NCI-H1436 (cell line): ENCODE measurements at places on chromosomes 1 and 21.

DNA sequence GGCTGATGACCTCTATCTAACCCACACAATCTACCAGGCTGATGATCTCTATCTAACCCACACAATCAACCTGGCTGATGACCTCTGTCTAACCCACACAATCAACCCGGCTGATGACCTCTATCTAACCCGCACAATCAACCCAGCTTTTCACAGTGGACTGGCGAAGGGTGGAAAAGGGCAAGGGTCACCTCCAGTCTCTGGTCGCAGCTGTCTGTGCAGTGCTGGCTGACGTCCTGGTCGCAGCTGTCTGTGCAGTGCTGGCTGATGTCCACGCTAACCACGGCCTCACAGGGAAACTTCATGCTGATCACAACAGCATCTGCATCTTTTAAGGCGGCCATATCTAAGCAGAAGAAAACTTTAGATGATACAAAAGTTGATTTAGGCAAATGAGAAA lies 12.2 kb upstream of the CCDC27 start:
- DNase-seq = no peak

DNA sequence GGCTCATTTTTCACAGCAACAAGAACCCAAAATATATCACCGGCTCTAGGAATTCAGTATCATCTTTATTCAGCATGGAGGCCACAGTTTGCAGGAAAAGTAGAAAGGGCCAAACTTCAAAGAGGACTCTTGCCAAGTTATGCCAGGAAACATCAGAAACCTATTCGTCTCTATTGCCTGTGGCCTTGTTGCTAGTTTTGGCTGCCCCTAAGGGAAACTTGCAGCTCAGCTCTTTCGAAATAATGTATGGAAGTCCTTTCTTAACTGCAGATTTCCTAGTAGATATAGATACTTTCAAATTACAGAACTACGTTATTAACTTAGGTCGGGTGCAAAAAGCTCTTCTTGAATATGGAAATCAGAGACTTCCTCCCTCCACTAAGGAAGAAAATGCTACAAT lies 4.2 kb upstream of the NENF start:
- no peak for DNase-seq

DNA sequence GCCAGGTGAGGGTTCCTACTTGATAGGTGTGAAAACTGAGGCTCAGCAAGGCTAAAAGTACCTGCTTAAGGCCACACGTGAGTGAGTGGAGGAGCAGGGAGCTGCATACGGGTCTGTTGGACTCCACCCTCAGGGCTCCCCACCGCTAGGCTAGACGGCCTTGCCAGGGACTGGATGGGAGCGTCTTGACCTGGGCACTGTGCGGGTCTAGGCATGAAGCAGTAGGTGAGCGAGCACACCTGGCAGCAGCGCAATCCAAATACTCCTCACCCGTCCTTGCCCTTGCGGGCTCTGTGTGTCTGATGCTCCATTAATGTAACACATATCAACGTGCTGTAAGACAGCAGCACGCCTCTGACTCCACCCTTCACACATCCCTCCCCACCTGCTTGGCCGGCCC lies 94.0 kb downstream of the LACTBL1 start:
- no peak for DNase-seq

DNA sequence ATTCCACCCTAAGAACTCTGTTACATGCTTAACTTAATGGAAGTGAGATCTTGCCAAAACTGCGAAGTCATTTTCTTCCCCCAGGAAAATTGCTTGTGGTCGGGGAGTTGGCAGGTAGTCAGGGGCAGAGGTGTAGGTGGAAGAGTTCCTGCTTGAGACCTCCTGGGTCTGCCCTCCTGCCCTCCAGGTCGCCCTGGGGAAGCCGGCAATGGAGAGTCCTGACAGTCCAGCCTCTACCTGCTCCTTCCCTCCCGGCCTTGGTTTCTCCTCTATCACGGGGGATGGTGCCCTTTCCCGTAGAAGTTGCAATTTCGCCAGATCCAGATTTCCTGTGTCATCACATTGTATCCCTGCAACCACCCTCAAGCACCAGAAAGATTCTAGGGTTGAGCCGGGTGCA lies 463.8 kb downstream of the MATN1 start:
- DNase-seq = no peak

GRCh38 chr1:98704474-98704873 lies 43.0 kb downstream of the SNX7 start:
- no peak for DNase-seq

GRCh38 chr1:197776351-197777105 lies 1.2 kb upstream of the DENND1B start:
- DNase-seq = no peak

DNA sequence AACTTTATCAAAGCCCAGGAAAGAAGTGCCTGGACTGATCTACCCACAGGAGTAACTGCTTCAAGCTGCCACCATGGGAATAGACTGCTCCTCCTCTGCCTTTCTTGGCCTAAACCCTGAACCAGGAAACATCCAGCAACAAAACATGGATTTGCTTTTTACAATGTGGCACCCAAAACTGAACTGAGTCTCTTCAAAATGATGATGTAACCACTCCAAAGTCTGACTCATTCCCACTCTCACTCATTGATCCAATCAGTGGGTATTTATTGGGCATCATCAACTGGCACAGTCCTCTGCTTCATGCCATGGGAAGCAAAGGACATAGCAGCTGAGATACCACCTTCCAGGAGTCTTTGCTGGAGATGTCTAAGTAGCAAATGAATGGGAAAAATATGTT lies 23.5 kb downstream of the CYP4A22 start:
- no peak for DNase-seq

DNA sequence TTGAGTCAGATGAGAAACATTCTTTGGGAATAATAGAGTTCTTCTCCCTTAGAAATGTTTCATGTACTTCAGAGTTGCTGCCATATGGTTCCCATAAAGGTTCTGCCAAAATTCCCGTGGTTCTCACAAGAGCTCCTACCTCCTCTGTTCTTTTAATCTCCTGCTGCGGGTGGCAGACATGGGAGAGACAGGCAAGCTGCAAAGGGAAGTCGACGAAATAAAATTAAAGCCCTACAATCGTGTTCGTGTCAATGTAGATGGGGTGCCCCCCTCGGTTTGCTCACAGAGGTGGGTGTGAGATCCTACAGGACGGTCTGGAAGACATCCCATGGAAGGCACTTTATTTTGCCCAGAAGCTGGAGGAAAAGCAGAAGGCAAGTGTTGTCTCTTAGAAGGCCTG lies 276.0 kb downstream of the RWDD3 start:
- DNase-seq = no peak

DNA sequence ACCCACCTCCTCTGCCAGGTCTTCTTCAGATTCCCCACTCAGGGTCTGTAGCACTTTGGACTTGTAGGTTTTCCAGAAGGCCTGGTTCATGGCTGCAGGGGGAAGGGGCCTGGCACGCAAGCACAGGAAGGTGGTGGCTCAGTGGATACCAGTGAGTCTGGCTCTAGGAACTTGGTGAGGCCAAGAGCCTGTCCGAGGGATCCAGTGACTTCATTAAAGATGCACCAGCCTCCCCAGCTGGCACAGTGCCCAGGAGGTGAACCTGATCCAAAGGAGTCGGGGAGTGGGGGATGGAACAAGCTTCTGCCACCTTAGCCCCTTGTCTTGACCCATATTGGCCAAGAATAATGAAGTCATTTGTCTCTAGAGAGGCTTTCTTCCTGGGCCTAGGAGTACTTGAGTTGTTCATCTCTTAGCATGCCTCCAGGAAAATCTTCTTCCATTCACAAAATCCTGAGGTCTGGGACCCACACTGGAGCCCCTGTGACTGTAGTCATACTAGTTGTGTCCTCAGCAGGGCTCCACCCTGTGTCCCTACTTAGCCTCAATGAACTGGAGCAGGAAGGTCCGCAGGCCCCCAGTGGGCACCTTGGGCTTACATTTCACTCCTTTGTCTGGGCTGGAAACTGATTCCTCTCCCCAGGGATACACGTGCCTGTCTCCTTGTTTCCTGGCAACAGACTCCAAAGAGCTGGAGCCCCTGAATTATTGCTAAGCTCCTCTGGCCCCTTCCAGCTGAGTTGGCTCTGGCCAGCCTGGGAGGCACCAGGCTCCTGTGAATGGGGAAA lies at the start of gene C1orf232:
Gene C1orf232, minus strand, starts transcription at position 554 of the 788 bp plus-strand sequence. Its CDS starts 464 bp downstream, at position 90.
- peak; percentile 47 for DNase-seq

DNA sequence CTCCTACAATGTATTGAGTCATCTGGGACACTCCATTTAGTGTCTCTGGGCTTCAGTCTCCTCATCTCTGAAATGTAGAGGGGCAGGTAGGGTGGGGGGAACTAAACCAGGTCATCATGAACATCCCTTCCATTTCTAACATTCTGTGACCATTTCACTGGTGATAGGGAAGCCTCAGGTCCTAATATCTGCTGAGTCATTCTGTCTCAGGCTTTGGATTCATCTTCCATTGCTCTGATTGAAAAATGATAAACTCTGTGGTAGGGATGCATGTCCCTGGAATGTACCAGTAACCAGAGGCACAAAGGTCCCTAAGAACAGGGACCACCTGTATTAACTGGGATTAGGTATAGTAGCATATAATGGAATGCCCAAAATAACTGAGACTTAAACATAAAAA lies 36.2 kb upstream of the LRRC52 start:
- no peak for DNase-seq

DNA sequence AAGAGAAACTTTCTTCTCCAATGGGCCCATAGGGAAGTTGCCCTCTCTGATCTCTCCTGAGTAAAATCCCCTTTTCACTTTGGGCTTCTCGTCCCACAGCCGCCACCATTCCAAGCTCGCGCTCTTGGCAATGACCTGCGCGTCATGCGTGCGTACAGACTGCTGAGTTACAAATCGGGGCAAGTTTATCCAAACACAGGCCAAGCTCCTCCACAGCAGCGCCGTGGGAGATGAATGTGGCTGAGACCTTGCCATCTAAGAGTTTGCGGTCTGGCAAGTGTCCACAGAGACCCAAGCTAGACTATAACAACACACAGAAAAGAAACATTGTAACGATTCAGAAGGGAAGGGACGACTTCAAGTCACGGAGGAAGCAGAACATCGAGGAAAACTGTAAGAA lies 116.3 kb upstream of the SOD1 start:
- no peak for DNase-seq

GRCh38 chr1:118294875-118295642 lies 110.0 kb upstream of the SPAG17 start:
- DNase-seq = no peak

GRCh38 chr1:47940779-47941178 lies 56.4 kb downstream of the TRABD2B start:
- no peak for DNase-seq

- no peak for DNase-seq
These were observed 94.6 kb upstream of the RALGPS2 start for GRCh38 chr1:178630417-178630816.

- no peak for DNase-seq
These were observed 211.7 kb upstream of the POGK start for GRCh38 chr1:166627558-166627957.

DNA sequence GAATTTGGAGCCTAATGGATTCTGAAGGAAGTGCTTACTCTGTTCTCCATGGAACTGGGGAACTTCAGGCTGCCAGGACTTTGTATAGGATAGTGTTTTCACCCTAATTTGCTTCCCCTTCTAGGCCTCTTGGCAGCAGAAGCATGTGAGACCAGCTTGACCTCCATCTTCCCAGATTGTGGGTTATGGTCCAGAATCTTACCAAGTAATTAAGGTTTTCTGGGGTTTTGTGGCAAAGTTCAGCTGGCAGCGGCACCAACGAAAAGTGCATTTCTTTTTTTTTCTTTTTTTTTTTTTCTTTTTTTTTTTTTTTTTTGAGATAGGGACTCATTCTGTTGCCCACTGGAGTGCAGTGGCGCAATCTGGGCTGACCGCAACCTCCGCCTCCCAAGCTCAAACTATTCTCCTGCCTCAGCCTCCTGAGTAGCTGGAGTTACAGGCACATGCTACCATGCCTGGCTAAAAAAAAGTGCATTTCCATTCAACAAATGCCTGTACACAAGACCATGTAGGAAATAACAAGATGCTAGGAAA lies 3.4 kb upstream of the BMP8A start:
- DNase-seq = no peak

DNA sequence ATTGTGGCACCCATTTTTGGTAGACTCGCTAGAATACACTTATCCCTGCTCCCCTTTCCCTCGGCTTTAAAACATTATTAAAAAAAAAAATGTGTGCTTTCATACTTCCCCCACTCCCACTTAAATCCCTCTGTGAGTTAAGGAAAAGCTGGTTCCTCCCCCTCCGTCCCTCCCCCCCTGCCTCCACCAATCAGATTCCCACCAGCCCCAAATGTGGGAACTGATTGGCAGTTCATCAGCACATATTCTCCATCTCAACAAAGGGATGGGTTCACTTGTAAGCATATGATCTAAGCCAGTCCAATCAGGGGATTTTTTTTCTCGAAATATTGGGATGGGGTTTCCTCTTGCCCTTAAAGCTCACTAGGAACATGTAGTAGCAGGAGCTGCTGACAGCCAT lies 10.8 kb upstream of the FYB2 start:
- DNase-seq = no peak

DNA sequence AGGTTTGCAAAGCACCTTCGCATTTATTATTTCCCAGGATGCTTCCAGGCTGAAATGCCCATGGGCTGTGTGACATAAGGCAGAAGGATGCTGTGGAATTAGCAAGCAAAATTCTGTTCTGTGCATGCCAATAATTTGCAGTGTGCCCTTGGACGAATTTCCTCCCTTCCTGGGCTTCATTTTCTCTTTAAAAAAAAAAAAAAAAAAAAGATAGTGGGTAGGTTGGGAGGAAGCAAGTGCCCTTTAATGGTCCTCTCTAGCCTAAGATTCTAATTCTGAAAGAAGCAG lies 2.5 kb upstream of the ID3 start:
- no peak for DNase-seq

GRCh38 chr1:3473381-3473844 lies 18.9 kb downstream of the ARHGEF16 start:
- DNase-seq = no peak

- DNase-seq = no peak
These were observed 61.1 kb downstream of the RIPK4 start for GRCh38 chr21:41705546-41706262.

DNA sequence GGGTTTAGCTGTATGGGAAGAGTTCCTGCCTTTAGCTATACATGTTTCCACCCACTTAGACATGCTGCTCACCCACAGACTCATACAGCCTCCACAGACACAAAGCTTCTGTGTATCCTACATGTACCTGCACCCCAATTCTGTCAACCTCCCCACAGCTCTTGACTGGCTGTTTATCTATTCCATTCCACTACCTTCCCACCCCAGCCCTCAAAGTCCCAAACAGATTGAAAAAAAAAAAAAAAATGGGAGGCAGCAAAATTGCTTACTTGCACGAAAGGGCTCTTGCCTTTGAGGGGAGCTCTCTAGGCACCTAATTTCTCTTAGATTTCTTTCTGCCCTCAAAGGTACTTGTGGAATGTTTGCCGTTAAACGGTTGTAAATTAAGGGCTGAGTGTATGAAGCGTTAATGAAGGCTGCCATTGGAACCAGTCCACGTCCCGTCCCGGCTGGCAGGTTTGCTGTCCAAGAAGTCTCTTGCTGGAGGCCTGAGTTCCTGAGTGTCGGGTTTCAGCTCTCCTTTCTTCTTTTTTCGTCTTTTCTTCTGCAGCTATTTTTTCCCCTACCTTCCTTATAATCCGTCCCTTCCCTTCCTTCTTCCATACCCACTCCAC lies 43.6 kb downstream of the PBX1 start:
- DNase-seq = no peak
